Right renal cortex interstitium (tissue), 3 donors: ENCODE measurements at places on chromosomes 13 and 19.

GRCh38 chr13:112445411-112446271 lies 69.5 kb downstream of the SPACA7 start:
- DNase-seq, result no peak

DNA sequence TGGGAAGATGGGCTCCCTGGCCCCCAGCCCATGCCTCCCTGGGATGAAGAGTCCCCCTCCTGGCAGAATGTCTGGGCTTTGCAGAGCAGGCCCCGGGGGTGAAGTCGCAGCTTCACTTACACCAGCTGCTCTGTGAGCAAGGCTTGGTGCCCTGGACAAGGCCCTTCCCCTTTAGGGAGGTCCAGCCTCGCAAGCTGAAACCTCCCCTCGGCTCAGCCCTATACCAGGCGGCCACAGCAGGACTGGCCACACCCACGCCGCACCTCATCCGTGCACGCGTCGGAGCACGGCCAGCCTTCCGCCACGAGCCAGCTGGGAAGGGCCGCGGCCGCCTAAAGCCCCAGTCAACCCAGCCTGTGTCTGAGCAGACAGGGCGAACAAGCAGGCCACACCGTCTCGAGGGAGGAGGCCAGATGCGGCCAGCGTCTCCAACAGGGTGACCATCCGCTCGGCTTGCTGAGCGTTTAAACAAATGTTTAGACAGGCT lies 83.2 kb upstream of the MCF2L start:
- DNase-seq, result peak; percentile 80

GRCh38 chr19:38386300-38386970 lies 1.4 kb downstream of the GGN start:
- no peak for DNase-seq

DNA sequence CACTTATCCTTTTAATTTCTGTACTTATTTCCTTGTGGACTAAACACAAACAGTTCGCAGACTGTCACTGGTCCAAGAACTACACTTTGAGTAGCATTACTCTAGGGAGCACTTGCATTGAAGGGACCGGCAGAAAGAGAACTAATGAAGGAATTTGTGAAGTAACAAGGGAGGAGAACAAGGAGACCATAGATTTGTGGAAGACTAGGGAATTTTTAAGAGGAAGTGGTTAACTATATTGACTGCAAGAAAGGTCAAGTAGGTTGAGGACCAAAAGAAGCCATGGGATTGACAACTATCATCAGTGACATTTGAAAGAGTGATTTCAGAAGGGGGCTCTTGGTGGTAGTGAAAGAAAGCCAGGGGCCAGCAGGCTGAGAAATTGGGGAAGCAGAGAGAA lies 4.0 kb upstream of the RB1 start:
- no peak for DNase-seq

DNA sequence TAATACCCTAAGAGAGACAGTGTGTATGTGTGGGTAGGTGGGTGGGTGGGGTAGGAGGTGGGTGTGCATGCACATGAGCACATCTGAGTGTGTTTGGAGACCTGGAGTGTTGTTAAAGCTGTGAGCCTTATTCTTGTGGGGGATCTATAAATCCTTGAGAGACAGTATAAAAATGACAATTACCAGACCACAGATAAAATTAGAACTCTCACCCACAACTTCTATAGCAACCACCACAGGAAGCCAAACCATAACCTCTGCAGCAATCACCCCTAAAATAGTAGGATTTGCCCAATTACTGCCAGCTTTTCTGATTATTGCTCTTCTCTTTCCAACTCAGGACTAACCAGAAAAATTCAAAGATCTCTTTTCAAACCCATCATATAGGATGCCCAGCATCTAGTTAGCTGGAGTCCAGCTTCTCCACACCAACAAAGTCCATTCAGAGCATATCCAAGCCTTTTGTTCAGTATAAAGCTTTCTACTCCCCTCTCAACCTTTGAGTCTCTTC lies 93.4 kb upstream of the SLITRK1 start:
- DNase-seq, result no peak

DNA sequence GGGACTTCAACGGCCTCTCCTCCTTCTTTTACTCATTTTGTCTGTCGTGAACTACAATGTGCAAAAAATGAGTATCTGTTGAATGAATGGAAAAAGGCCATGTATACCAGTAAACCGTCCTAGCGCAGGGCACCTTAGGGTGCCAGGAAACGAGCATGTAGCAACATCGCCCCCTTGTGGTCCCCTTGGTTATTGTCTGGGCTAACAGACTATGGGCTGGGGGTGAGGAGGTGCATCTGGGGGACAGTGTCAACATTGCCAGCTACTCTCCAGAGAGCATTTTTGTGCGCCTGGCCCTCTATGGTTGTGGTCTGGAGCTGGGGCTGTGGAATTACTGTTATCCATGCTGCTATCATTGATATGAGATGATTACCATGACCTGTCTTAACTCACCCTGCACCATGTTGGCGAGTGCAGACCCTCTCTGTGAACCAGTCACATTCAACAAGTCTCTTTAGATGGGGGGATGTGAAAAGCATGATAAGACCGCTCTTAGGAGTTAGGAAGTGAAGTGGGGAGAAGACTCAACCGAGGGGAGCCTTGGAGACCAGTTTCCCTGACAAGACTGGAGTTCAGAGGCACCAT lies 22.8 kb upstream of the SIGLEC11 start:
- DNase-seq, result no peak
